ENCODE measurements at places on chromosomes 2 and 18.

- DNase-seq, result no peak
Measured at GRCh38 chr2:112141626-112142007, 3.4 kb downstream of the FBLN7 start.

DNA sequence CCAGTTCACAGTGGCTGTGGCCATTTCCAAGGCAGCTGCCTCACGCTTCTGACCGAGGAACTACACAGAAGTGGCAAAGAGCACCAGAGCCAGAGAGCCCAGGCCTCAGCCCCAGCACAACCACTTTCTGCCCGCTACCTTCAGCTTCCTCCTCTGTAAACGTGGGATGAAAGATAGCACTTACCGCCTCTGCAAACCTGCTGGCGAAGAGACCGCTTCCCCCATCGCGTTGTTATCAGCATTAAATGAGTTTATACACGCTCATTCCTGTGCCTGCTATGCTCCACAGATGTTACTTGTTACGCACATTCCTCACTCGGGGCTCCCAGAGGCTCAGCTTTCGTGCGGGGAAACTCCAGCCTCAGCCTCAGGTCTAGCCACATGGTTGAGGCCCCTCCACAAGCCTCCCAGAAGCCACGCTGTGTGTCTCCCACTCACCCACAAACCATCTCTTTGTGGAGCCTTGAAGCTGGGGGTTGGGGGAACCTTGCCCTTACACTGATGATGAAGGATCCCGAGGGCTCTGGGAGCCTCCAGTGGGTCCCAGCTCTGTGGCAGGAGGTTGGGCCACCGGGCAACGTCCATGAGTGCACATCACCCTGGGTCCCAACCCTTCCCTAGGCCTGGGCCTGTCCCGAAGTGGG is 63.3 kb upstream of the SMAD7 start:
- DNase-seq, result no peak

DNA sequence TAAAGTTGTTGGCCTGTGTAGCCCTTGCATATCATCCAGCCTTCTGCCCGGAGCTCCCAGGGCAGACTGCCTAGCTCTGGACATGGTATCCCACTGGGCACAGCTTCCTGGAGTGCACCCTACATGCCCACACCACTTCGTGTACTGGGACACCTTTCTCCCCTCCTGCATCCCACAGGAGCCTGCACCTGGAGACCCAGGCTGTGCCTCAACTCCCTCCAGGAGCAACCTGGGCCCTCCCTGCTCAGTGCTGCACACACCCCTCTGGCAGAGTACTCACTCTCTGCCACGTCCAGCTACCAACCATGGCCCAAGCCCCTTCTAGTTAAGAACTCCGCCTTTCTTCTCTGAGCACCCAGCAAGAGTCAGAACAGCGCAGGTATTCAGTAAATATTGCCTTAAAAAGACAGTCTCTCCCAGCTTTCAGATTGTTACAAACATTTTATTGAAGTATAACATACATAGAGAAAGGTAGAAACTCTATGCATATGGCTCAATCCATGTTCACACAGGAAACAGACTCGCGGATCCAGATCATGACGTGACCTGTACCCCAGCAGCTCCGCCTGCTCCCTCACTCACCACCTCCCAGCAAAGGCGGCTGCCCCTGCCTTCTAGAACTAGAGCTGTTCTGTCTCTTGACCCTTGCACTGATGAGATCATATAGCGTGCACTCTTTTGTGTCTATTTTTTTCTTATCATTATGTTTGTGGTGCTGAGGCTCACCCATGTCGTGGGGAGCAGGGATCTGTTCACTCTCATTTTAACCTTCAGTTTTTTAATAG is 98.4 kb upstream of the MYCN start:
- DNase-seq, result no peak

DNA sequence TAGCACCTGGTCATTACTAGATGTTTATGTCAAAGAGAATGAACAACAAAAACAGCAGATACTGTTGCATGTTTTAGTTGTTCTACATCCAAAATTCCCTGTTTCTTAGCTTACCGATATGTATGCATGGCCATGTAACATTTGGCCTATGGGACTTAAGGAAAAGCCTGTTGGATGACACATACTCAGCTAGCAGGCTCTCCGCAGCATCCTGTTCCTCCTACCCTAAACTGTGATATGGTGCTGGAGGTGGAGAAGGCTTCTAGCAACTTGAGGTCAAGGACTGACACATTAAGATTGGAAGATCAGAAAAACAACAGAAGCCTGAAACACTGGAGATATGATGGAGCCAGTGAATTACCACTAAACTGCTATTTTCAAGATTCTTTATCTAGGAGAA is 537.8 kb downstream of the LRRTM4 start:
- no peak for DNase-seq

GRCh38 chr18:13658436-13659204 is 67.7 kb downstream of the FAM210A start:
- DNase-seq, result no peak

DNA sequence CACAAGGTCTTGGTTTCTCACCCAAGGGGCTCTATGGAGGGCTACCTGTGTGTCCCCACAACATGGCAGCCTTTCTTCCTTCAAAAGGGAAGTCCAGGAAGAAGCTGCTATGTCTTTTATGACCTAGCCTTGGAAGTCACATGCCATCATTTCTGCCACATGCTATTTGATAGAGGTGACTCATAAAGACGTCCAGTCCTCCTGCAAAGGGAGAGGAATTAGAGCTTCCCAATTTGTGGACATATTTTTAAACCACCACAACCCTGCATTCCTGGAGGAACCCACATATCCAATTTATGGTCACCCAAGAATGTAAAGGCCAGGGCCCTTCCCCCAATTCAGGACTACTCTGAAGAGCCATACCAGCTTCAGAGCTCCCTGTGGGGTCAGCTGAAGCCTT is 246.2 kb downstream of the CYP26B1 start:
- DNase-seq, result no peak

- DNase-seq, result no peak
Measured at GRCh38 chr2:233807966-233808935, 30.1 kb downstream of the MROH2A start.

- no peak for DNase-seq
Measured at GRCh38 chr2:119367472-119368099, 809 bp downstream of the DBI start.

DNA sequence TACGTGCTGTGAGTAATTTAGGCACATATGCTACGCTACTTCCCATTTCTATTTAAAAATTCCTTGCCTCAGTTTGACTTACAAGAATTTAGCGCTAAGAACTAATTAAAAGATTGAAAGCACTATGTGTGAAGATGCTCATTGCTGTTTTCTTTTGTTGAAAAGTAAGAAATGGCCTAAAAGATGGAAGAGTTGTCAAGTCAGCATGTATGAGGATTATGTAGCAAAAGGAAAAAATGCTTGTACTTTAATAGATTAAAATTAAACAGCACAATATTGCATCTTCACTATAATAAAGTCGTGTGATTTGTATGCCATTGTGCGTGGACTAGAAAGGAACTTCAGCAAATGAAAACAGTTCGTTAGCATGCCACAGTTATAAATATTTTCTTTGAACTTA is 77.0 kb downstream of the COX7A2L start:
- DNase-seq, result no peak

DNA sequence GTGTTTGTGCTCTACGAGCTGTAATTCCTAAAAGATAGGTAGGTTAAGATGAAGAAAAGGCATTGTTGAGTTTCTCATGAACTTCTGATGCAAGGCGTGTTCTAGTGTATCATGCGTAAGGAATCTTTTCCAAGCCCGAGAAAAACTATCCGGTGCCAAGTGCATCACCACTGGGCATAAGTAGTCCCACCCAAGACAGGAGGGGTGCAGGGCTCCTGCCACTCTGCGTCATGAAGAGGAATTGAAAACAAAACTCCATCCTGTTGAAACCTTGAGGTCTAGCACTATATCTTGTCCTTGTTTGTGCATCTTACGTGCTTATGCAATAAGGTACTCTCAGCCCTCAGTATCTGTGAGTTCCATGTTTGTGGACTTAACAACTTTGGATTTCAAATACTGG is 45.7 kb downstream of the RAB31 start:
- DNase-seq, result no peak

DNA sequence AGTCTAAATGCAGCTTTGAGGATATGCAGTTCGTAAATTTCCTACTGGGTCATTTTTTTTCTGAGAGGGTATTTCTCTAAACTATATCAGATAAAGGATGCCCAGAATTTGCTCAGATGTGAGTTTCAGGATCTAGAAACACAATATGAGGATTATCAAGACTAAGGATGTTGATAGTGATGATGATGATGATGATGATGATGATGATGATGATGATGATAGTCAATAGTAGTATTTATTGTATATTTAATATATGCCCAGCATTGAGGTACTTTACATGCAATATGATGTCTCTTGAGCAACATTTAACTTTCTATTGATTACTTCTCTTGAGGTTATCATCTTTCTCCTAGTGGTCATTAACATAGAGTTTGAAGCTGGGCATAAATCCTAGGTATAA is 222.1 kb upstream of the NRP2 start:
- no peak for DNase-seq

GRCh38 chr2:207073801-207074678 is 91.7 kb downstream of the KLF7 start:
- no peak for DNase-seq

DNA sequence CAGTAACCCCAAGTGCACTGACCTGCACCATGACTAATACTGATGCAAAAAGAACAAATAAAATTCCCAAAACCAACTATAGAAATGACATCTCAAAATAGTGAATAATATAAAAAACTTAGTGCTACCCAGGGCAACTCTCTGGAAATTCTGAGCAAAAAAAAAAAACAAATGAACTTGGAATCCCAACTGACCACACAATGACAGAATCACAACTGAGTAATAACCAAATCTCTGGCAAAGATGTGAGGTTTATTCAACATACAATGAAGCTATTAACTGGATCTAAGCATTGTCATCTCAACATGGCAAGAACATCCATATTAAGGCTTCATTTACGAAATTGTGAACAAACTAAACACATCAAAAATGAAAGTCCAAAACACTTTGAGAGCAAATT is 22.7 kb downstream of the EXOC6B start:
- DNase-seq, result no peak

Data from T-cell (primary cell).